Hematopoietic multipotent progenitor cell treated with erythropoietin and hydrocortisone succinate and interleukin-3 and kit ligand, for 6 days (in vitro differentiated cells): ENCODE measurements at places on chromosomes 5 and 9.
A peak's percentile ranks its signal among the peaks of the same experiment; 100 is the strongest.

DNA sequence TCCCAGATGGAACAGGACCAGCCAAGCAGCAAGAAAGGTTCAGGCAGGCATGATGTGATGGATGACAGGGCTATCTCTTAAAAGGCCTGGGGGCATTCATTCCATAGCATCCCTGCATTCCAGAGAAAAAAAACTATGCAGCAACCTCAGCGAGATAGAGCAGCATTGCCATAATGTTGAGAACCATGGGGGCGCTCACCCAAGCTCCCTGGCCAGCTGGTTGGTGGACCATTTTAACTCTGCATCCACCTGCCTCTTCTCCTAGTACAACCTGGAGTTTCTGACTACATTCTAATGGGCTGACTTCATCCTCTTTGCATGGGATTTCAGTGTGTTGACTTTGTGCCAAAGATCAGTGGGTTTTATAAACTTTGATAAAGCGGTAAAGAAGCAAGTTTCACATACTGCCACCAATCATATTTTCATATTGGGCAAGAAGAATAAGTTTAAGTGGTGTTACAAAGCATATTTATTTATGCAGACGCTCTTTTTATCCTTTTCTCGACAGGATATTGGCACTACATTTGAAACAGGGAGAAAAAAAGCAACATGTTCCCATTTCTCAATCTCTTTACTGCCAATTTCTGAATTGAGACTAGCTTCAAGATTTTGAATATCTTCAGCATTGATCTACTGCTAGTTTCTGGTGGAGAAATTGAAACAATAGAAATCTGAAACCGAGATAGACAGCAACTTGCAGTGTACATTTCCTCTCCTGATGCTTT, 378.3 kb upstream of the WWC1 start:
- DNase-seq, result no peak

DNA sequence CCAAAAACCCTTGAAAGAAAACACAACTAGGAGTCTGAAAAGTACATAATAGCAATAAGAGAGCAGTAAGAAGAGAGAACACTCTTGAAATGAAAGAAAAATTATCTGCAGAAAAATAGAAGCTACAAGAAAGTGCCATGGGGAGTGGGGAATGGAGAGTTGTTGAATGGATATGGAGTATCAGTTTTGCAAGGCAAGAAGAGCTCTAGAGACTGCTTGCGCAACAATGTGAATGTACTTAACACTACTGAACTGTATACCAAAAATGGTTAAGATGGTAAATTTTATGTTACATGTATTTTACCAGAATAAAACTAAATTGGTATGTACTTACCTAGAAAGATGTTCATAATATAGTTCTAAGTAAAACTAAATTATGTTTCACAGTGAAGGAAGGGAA, 54.8 kb upstream of the RASGRF2 start:
- peak; percentile 15 for DNase-seq

DNA sequence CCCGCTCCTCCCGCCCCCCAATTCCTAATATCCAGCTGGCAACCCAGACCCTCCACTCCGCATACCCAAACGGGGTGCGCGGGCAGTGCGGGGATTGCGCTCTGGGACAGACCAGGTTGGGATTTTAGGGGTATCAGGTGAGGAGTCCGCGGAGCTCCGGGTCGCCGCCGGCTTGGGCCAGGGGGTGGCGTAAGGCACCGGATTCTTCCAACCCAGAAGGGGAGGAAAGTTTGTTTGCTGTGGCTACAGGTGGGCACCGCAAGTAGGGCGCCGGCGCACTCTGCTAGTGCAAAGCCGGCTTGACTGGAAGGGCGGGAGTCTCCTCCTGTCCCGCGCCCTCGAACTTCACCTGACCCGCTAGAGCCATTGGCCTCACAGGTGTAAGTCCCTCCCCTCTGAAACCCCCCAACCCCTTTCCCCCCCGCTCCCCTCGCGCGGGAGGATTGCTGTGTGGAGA, 709 bp downstream of the IQGAP2 start:
- peak; percentile 77 for DNase-seq

GRCh38 chr5:107169867-107170266, 500.9 kb downstream of the EFNA5 start:
- no peak for DNase-seq

DNA sequence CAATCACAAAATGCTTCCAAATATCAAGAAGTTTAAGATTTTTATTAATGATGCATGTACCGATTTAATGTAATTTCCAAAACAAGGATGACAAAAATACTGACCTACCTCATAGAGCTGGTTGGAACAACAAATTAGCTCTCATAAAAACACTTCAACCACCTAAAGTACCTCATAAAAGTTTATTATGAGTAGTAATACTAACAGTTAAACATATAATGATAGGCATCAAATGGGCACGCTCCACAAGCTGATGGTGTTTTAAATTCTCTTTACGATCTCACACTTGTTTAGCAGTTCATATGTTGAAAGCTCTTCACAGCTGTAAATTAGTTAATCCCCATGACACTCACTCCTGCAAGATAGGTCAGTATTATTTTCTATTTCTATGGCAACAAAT, 150.0 kb upstream of the KIF2A start:
- no peak for DNase-seq

DNA sequence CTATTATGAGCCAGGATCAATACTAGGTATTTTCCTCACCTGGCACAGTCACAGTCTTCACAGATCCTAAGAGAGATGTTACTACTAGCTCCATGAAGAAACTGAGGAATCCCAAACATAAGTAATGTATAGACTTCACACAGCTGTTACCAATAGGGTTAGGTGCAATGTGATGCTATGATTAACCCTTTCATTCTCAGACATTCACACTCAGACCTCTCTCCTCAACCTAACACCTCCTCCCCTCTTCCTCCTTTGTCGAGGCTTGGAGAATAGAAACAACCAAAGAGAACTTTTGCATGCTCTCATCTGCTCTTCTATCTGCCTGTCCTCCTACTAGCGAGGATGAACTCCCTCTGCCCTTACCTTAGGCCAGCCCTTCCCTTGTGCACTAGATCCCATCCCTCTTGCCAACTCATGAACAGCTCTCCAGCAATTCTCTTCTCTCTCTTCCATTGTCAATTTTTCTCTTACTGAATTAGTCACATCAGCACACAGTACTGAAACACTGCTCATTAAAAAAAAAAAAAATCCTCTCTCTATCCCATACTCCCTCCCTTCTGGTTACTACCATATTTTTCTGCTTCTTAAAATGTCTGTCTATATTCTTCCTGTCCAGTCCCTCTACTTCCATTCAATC, 47.7 kb downstream of the MAPKAP1 start:
- DNase-seq, result no peak

- DNase-seq, result no peak
Observed at GRCh38 chr5:2738700-2739359, 12.6 kb downstream of the IRX2 start.

GRCh38 chr5:100562821-100563220, 27.6 kb downstream of the FAM174A start:
- DNase-seq, result no peak

DNA sequence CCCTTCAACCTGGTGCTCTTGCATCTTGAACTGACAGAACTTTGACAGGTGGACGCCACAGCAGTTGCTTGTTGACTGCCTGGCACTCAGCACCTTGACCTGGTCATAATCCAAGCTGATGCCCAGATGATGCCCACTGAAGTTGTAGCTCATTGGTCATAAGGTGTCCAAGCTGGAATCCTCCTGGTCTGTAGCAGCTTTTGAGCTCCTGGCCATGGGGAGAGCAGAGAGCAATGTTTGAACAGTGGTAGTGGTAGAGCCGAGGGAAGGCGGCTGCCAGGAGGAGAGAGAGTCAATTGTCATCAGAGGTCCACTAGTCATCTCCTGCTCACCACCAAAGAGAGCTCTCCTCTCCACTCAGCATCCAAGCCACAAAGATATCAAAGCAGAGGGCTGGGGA, 23.3 kb downstream of the CSF2 start:
- DNase-seq, result no peak

DNA sequence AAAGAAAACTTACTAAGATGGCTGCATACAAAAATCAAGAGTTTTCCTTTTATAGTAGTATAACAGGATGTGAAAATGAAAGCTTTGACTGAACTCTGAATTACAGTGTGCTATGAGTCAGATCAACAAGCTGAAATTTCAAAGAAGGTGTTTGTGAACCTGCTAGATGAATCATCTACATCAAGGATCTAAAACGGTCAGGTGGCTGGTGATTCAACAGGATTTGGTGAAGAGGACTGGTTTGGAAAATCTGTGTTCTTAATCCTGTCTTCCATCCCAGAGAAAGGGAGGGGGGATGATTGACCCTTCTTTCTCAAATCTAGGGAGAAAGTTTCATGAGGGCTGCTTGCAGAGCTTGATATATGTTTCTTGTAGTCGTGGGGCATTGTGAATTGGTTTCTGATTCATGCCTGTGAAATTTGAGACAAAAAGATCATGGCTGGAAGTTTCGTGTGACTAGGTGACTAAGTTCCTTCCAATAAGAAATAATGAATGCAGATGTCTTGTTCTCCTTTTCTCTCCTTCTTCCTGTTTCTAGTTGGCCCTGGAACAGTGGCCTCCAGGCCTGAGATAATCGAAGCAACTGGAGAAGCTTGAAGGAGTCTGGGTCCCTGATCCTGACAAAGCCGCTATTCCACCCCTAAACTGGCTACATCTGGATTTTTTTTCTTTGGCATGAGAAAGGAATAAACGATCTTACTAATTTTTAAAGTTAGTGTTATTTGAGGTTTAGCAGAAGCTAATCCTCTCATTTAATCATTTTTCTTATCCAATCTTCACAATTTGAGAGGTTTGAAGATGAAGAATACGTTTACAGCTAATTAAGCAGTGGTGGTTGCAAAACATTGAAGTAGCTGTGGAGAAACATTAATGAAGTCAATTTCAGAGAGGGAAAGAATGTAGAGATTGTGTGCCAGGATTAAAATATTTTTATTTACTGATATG, 67.2 kb downstream of the MRPS30 start:
- no peak for DNase-seq

DNA sequence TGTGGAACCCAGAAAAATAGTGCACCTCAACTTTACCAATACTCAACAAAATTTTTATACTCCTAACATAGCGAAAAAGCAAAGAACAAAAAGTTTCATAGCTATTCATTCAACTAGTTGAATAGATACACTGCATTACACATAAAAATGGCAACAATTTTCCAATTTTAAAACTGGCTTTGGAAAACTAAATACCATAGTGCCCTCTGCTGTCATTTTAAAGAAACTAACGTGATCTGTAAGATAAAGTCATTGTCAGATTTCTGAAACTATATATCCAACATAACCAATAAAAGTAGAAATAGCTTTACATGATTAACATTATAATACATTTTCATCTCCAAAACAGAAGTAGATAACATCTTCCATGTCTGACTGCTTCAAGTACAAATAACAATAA, 31.6 kb downstream of the DTWD2 start:
- DNase-seq, result peak; percentile 82

- DNase-seq, result no peak
Observed at GRCh38 chr9:27157097-27157496, 48.1 kb downstream of the TEK start.

GRCh38 chr9:27367175-27367798, 70.3 kb upstream of the EQTN start:
- DNase-seq, result no peak

- no peak for DNase-seq
Observed at GRCh38 chr9:6187272-6187671, 28.3 kb upstream of the IL33 start.

GRCh38 chr9:108668938-108669335, 186.8 kb downstream of the ACTL7B start:
- DNase-seq, result no peak

- no peak for DNase-seq
Observed at GRCh38 chr9:36896296-36896695, 137.8 kb downstream of the PAX5 start.

GRCh38 chr9:128627906-128628305, 28.7 kb downstream of the DYNC2I2 start:
- no peak for DNase-seq

- DNase-seq, result no peak
Observed at GRCh38 chr5:138543730-138544104, 681 bp upstream of the ETF1 start.

DNA sequence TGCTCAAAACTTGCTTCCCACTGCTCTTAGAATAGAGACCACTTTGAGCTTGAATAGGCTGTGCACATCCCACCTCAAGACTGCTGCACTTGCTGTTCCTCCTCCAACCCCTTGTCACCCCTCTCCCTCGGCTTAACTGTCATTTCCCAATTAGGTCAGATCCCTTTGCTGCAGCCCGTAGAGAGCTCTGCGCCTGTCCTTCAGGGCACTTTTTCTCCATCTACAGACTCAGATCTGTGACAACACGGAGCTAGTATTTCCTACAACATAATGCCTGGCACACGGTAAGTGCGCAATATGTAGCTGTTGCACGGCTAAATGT, 485 bp upstream of the HABP4 start:
- no peak for DNase-seq

DNA sequence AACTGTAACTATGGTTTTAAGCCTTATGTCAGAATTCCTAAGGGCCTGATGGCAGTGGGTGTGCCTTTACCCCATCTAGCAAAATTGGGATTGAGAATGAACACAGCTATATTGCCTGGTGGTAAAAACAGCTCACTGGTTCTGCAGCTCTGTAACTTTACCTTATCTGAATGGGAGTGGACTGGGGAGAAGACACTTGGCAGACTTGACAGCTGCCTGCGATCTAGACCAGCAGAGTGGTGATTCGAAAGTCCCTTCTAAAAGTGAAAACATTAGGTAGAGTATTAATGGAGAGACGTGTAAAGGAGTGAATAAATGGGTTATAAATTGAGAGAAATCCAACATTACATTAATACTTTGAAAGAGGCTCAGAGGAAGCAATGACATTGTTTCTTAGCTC, 289.1 kb upstream of the EDIL3 start:
- DNase-seq, result no peak

DNA sequence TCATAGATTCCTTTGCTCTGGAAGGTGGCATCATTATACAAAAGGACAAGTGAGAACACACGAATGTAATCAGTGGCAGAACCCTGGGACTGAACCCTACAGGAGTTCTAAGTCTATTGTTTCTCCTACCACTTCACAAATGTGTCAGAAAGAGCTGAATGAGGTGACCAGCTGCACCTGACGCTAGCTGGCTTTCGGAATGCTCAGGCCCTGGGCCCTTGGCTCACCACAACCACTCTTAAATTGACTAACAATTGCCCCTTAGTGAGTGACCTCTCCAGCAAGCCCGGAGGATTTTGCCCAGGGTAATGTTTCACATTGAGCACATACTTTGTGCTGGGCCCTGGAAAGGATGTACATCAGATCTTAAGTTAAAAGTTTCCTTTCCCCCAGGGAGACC, 41.2 kb upstream of the ABCA1 start:
- no peak for DNase-seq

GRCh38 chr5:94025788-94026473, 284.5 kb upstream of the POU5F2 start:
- peak; percentile 6 for DNase-seq

- no peak for DNase-seq
Observed at GRCh38 chr5:108769352-108769751, 21.7 kb downstream of the FER start.
